Cerebellar nuclear complex (tissue), 1 donor: ENCODE measurements at places on chromosomes 2 and 18.

DNA sequence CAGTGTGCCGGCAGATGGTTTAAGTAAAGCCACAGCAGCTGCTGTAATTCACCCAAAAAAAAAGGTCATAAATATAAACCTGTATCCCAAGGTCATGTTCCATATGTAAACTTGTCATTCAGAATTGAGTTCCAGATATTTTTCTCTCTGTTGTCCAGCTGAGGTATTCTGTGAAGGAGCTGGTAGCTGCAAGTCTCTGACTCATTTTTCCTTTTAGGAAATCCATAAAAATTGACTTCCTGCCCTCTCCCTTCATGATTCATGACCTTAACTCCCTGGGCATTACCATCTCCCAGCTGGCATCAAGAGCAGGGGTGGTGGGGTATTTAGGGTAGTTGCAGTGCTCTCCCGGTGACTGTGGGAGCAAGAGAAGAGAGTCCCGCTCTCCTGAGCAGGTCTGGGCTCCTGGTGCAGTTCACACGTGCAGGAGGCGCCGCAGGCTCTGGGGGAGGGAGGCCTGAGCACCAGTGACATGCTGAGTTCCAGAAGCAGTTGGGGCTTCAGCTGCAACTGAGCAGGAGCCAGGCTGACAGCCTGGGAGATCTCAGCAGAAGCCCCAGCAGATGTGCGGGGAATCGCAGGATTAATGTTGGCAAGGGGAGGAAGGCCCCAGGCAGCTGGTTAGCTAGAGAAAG, 192.6 kb downstream of the MGAT5 start:
- no peak for DNase-seq

GRCh38 chr2:88827821-88828220, 136.3 kb downstream of the RPIA start:
- no peak for DNase-seq

- DNase-seq: peak; percentile 19
Measured at GRCh38 chr2:207504513-207505170, 25.1 kb upstream of the CREB1 start.

- no peak for DNase-seq
Measured at GRCh38 chr2:111662771-111663470, 221.1 kb downstream of the ANAPC1 start.

GRCh38 chr2:223805008-223805407, 32.4 kb downstream of the AP1S3 start:
- no peak for DNase-seq

GRCh38 chr2:8457092-8457481, 224.8 kb upstream of the ID2 start:
- DNase-seq: no peak

DNA sequence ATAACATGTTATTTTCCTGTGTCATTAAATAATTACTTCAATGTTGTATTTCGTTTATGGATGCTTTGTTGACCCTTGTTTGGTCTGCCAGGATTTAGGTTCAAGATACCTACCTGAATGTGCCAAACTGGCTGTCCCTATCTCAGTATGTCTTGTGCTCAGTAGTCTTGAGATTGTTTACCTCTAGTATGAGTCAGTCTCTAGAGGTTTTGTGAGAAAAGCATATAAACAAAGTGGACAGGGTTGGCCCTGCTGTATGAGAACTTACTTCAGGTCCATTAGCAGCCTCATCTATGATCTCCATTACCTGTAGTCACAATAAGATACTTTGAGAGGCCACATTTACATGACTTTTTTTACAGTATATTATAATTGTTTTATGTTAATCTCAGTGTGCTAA, 17.8 kb downstream of the DDX18 start:
- DNase-seq: no peak

DNA sequence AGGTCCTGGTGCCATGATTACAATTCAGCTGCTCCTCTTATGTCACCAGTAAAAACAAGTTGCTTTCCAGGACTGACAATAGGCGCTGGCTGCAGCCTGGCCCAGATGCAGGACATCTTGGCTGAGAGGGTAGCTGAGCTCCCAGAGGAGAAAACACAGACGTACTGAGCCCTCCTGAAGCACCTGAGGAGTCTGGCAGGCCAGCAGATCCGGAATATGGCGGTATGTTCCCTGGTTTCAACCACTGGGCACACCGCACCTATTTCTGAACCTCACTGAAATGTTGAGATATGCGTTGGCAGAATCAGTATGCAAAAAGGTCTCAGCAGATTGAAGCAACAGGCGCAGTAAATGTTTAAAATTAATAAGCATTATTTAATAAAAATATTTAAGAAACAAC, 73.1 kb upstream of the BZW1 start:
- no peak for DNase-seq

DNA sequence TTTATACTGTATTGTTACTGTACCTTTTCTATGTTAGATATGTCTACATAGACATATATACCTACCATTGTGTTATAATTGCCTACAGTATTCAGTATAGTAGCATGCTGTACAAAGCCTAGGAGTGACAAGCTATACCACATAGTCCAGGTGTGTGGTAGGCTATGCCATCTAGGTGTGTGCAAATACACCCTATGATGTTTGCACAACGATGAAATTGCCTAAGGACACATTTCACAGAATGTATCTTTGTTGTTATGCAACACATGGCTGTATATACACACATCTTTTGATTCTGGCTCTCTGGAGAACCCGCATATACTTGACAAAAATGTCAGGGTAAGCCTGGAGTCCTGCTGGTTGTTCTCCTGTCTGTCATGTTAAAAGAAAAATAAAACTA, 85.1 kb downstream of the BCL2L11 start:
- DNase-seq: no peak

DNA sequence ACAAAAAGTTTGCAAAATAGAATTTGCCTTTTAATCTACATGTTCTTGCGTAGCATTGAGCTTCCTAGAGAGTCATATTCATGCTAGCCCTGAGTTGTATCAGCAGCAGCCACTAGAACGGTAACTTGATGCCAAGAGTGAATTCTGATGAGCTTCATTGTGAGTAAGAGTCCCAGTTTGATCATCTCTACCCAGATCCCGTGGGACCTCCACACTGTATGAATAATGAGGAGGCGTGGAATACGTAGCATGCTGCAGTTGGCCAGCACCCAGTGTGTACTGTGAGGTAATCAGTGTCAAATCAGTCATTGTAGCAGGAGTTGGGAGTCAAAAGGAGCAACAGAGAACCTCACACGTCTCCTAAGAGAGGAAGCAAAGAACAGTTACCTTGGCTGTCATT, 197.9 kb downstream of the NEDD4L start:
- DNase-seq: no peak

GRCh38 chr2:170815311-170815710, 1.4 kb upstream of the GAD1 start:
- DNase-seq: no peak

DNA sequence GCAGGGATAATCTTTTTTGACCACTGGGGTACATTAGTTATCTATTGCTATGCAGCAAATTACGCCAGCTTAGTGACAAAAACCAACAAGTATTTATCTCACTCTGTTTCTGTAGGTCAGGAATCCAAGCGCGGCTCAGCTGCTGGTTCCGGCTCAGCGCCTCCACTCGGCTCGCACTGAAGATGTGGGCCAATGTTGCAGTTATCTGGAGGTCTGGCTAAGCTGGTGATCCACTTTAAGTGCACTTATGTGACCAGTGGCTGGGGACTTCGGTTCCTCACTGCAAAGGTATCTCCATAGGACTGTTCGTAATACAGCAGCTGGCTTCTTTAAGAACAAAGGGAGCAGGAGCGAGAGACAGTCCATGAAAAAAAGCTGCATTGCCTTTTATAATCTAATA, 591.9 kb downstream of the TMEM182 start:
- DNase-seq: no peak

DNA sequence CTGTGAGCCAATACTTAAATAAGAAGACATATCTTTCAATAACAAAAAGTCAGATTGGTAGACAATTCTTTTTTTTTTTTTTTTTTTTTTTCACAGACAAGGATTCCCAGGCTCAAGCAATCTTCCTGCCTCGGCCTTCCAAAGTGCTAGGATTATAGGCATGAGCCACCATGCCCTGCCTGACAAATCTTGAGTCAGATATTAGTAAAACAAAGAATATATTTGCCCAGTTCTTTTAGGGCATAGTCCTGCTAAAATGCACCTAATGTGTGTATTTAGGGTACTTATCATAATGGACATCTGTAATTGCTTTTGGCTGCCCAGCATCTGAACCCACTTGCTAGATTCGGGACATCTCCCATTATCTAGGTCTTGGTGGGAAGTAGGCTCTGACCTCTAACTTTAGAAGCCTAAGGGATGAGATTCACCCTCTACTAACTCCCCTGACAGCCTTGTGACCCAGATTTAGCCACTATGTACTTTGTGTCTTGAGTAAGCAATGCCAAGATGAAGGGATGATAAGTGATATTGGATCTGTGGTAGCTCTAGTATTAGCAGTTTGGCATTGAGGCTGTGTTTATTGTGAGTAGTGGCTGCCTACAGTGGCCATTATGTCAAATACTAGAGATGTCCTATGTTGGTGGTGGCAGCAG, 18.5 kb upstream of the PSME4 start:
- no peak for DNase-seq

DNA sequence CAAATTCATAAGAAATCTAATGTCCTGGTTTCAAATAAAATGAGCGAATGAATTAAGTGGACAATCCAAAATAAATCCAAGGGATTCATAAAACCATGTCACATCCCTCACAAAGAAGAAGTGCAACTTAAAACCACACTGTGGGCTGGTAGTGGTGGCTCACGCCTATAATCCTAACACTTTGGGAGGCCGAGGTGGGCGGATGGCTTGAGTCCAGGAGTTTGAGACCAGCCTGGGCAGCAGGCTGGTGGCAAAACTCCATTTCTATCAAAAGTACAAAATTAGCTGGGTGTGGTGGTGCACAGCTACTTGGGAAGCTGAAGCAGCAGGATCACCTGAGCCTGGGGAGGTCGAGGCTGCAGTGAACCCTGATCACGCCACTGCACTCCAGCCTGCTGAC, 25.4 kb downstream of the FAM98A start:
- DNase-seq: no peak

DNA sequence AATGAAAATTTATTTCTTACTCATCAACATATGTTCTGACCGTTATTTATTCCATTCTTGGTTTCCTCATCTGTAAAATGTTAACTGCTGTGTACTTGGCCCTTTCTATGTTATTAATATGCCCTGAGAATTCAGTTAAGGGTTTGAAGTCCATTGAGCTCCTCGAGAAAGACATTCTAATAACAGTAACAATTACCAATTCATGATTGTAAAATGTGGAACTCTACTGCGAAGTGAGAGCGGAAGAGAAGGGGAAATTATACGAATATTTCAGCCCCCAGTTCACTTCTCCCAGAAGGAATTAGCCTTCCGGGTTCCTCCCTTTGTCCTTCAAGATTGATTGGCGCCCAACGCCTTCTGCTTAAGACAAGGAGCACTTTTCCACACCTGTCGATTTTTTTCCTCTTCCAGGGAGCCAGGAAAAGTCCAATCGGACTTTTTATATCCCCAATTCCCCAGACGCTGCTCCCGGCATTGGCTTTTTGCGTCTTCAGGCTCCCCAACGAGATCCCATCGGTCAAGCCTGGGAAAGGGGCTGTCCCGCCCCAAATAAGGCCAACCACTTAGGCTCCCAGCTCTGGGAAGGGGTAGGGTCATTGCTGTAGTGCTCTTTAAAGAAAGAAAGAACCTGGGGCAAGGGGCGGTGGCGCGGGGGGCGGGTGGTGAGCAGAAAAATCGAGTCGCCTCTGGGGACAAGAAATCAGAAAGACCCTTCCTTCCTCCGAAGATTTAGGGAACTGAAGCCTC, 1.6 kb downstream of the DSC2 start:
- DNase-seq: no peak

DNA sequence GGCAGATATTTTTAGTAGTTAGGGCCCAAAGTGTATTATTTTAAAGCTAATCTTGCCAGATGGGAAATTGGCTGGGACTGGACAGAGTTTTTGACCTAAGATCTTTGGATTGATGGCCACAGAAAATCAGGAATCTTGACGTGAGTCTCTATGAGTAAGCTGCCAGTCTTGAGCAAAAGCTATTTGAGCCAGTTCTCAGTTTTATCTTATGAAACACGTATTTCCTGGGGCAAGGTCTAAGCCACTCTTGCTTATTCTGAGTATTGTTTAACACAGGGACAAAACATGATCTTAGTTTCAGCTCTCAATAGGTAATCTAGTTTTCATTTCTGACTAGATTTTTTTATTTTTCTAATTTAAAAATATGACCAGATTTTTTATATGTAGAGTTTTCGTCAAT, 329.4 kb downstream of the CNTNAP5 start:
- no peak for DNase-seq

- no peak for DNase-seq
Measured at GRCh38 chr18:22914633-22915032, 18.5 kb upstream of the RBBP8 start.

DNA sequence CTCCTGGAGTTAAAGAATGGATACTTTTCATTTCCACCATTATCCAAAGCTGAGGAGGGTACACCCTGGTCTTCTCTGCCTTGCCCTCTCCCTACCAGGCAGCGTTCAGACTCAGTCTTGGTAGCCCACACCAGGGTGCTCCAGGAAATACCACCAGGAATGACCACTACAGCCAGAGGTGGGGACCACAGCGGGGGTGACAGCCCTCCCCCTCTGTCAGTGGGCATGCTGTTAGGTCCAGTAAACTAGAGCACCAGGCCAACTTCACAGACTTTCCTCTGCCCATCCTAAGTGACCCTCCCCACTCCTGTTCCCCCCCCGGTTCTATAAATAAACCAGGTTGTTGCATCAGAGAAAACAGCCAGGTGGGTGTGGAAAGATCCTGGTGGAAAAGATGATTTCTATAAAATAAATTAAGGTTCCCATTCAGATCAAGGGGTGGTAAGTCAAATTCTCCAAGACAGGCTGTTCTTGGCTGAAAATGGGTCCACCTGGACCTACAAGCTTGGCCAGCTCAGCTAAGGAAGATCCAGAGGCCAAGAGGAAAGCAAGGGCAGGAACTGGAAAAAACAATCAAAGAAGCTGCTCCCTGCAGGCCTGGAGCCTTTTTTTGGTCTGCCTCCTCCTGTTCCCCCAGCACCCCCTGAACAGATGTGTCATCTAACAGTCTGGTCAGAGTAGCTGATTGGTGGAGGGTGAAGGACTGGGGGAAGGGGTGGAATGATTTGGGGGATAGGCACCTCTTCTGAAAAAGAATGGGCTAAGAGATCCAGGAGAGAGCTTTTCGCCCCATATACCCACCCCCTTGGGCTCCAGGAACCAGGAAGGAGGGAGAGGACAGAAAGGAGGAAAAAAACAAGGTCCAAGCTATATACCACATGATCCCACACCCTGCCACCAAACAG, 2.3 kb downstream of the RAB11FIP5 start:
- DNase-seq: no peak

- DNase-seq: no peak
Measured at GRCh38 chr2:54461261-54461660, 5.1 kb downstream of the SPTBN1 start.

DNA sequence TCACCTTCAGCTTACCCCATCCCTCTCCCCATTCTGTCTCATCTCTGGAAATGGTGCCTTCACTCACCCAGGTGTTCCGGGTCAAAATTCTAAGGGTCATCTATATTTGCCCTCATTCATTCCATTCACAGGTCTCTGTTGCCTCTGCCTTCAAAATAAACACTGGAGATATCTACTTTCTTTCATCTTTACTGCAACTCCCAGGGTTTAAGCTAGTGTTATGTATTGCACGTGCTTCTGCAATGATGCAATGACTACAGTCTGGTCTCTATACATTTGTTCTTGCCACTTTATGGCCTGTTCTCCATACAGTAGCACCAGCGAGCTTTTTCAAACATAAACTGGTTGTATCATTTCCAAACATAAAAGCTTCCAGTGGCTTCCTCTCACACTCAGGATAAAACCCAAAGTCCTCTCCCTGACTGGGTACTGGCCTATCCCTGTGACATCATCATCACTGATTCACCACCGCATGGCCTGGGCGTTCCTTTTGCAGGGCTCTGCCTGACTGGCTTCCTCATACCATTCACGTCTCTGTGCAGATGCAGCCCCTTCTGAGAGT, 14.3 kb downstream of the DSG2 start:
- no peak for DNase-seq
